ENCODE measurements at places on chromosomes 2 and 18.

DNA sequence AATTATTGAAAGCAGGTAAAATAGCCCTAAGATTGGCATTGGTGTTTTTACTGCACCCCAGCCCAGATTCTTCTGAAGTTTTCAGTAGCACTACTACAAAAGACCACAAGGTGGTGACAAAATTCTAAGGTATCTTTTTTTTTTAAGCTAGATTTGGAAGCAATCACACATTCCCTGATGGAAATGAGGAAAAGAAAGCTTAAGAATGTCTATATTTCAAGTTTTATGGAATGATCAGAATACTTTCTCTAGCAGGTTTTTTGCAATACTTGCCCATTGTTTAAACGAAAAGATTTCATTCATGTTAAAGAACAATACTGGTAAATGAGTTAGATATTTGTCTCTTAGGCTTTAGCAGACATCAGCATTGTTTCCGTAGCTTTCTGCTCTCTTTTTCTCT is 32.1 kb upstream of the ZNF638 start:
- DNase-seq: no peak

DNA sequence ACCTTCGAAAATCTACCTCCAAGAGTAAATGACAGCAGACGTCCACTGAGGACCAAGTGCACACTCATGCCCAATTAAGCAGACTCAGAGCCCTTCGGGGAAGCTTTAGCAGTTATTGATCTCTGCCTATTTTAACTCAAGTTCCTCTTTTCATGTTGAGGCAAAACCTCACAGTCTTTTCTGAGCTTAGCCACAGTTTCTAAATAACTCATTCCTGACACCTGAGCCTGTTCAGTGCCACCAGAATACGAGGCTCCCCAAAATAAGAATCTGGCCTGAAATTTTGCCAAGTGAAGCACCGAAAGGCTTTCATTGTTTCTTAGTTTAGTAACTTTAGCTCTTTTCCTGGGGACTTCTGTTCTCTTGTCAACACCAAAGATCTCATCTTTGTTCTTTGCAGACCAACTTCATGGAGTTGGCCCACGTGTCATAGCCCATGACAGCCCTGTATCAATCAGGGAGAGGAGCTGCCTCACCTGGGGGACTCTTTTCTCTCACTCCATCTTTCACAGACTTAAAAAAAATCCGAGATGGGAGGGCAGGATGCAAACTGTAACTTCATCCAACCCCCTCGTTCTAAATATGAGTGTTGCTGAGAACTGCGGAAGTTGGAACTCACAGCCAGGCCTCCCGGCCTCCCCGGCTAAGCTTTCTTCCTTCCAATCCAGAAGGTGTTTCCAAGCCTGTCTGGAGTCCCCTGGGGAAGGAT is 22.2 kb downstream of the INPP5D start:
- no peak for DNase-seq

DNA sequence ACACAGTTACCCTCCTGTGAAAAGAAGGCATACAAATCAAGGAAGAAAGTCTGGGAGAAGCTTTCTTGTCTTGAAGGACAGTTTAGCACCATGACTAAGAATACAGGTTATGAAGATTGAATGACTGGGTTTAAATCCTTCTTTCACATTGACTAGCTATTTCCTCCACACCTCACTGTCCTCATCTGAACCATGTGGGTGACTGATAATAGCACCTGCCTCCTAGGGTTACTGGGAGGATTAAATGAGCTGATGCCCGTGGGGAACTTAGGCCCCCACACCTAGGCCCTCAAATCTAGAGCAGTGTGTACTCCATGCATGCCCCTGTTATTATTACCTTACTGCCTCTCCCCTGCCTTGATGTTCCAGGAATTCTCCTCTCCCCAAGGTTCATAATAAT is 202.9 kb downstream of the FBXO15 start:
- DNase-seq: no peak

- DNase-seq: no peak
These were observed 38.1 kb downstream of the FN1 start for GRCh38 chr2:215397632-215398341.

DNA sequence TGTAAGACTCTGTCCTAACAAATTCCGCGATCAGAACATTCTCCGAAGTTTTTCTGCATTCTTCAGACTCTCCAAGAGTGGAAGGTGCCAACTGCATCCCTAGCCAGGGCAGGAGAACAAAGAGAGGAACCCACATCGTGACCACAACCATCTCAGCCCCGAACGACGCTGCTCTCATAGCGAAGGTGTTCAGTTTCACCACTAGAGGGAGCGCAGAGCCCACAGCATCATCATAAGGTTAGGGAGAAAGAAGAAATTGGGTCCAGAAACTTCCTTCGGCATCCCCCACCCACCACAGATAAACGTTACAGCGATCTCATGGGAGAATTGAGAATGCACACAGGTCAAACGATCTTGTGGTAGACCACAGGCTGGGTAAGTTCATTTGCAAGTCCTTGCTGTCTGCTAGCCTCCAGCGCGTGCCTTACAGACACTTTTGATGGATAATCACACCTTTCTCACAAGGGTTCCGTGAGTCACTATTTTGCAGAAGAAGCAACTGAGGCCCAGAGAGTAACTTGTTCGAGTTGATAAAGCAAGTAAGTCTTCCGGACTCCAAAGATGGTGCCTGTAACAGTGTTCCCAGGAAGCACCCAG is 53.7 kb upstream of the ARL4C start:
- peak; percentile 32 for DNase-seq

DNA sequence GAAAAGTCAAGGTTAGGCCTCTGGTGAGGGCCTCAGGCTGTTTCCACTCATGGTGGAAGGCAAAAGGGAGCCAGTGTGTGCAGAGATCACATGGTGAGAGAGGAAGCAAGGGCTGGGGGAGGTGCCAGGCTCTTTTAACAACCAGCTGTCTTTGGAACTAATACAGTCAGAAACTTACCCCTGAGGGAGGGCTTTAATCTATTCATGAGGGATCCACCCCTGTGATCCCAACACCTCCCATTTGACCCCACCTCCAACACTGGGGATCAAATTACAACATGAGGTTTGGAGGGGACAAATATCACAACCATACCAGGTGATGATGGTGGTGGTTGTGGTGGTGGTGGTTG is 10.9 kb downstream of the POLI start:
- no peak for DNase-seq

DNA sequence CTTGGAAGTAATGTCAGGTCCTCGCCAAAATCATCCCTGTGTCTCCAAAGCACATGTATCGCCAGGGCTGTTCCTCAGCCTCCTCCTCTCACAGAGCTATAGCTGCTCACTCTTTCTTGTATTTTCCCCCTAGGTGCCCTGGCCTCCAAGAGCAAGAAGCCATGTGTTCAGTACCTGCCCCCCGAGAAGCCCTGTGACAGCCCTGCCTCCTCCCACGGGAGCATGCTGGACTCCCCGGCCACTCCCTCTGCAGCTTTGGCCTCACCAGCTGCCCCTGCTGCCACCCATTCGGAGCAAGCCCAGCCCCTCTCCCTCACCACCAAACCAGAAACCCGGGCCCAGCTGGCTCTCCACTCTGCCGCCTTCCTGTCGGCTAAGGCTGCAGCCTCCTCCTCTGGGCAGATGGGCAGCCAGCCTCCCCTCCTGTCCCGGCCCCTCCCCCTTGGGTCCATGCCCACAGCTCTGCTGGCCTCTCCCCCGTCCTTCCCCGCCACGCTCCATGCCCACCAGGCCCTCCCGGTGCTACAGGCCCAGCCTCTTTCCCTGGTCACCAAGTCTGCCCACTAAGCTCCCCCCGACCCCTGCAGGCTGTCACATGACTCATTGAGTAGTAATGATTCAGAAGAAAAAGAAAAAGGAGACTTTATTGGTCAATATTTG is 18.8 kb downstream of the TGOLN2 start:
- no peak for DNase-seq

- no peak for DNase-seq
These were observed 205.5 kb upstream of the RAB12 start for GRCh38 chr18:8403713-8404112.

- DNase-seq: no peak
These were observed 624.8 kb upstream of the RAB6C start for GRCh38 chr2:129354631-129355030.
